ENCODE measurements at places on chromosomes 11 and 22.

DNA sequence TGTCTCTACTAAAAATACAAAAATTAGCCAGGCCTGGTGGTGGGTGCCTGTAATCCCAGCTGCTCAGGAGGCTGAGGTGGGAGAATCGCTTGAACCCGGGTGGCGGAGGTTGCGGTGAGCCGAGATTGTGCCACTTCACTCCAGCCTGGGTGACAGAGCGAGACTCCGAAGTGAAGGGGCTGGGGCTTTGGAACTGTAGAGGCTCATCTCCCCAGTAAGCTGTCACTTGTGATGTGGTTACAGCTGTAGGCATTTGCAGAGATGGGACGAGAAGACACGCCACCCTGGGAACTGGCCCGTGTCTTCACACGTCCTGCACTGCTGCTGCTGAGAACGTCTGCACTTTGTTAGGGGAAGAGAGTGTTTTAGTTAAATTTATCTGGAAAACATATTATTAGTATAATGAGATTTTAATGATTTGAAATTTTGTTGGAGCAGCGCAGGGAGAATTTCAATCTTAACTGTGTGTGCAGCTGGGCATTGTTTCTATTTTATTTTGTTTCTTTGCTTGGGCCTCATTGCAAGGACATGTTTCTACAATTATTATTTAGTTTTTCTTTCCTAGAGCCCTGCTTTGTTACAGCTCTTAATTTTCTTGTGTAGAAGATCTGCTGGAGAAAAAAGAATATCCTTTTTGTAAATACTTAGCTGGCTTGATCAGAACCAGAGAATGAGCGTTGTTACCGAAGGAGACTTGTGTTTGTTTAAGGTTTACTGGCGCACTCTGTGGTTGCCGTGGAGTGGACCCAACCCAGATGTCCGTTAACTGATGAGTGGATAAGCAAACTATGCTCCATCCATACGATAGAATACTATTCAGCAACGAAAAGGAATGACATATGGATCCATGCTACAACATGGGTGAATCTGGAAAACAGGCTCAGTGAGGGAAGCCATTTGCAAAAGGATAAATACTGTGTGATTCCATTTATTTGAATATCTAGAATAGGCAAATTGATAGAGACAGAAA, 18.4 kb downstream of the PARVB start:
- H3K27ac ChIP-seq = no peak overlapping the region
- no peaks in the 10 kb centered on the region for H3K27me3 ChIP-seq
- H3K4me1 ChIP-seq = no peaks in the 10 kb centered on the region
- DNase-seq = no peak

DNA sequence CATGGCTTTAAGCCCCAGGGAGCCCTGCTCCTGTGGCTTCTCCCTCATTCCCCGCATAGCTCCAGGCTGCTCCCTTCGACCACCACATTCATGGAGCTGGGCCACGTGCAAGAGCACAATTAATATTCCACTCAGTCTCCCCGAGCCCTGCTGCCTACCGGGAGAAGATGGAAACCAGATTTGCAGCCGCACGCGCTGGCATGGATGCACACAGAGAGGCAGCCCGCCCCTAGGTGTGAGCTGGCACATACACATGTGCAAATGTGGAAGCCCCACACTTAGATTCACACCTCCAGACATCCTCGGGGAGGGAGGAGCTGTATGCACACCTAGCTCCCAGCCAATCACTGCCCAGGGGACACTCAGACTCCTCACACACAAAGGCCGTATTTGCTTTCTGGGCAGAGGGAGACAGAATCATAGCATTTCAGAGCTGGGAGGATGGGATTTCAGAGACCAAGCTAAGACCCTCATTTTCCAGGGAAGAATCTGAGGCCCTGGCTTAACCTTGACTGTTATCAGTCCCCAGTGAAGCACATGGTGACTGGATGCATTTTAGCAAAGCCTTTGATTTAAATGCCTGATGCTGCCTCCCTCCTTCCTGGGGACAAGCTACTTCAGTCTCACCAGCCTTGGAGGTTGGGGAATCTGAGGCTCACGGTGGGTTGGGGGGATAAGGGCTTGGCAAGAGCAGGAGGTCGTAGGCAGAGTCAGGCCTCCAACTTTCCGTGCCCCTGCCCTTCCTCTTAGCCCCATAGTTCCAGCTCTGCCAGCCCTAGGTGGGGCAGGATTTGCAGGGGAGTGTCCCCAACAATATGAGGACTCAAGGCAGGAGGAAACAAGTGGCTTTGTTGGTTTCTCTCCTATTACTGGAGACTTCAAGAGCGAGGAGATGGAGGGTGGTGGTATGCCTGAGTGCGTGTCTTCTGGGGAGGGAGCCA, 5.3 kb upstream of the CREB3L1 start:
- no peak for DNase-seq
- no peak overlapping the region for H3K4me3 ChIP-seq
- no peaks in the 10 kb centered on the region for H3K27me3 ChIP-seq
- H3K4me1 ChIP-seq = no peaks in the 10 kb centered on the region
- H3K36me3 ChIP-seq = no peaks in the 10 kb centered on the region

DNA sequence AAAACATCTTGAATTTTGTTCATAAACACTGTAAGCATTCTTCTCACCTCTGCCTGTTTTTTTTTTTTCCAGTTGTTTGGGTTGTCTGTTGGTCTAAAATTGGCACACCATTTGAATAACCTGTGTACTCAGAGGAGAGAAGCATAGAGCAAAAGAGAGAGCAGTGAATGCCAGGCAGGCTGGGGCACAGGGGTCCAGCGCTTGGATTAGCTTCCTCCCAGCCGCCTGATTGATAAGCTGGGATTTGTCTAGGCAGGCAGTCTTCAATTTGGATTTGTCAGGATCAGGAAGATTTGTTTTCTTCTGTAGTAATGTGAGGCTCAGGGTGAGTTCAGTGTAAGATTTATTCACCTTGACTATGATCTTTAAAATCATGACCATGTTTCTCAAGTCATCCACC, 59.0 kb downstream of the ARL14EP start:
- no peaks in the 10 kb centered on the region for H3K4me1 ChIP-seq
- H3K4me3 ChIP-seq = no peak overlapping the region
- H3K27me3 ChIP-seq = no peaks in the 10 kb centered on the region
- H3K36me3 ChIP-seq = no peaks in the 10 kb centered on the region

DNA sequence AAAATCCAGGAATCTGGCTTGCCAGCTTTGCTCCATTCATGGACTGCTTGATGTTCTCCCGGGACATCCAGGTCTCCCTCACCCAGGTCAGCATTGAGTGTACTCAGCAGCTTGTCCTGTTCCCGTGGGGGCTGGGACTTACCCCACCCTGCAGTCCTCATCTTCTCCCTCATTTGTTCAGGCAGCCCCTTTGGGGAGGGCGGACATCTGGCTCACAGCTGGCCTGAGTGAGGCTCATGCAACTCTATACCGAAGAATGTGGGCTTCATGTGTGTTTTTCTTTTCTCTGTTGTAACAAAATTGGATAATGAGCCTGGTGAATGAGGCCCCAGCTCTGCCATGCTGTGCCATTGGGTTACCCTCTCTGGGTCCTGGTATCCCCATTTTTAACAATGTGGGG, 227.7 kb upstream of the TENM4 start:
- H3K4me1 ChIP-seq = no peaks in the 10 kb centered on the region
- H3K4me3 ChIP-seq = no peak overlapping the region
- no peaks in the 10 kb centered on the region for H3K27me3 ChIP-seq
- no peaks in the 10 kb centered on the region for H3K36me3 ChIP-seq

DNA sequence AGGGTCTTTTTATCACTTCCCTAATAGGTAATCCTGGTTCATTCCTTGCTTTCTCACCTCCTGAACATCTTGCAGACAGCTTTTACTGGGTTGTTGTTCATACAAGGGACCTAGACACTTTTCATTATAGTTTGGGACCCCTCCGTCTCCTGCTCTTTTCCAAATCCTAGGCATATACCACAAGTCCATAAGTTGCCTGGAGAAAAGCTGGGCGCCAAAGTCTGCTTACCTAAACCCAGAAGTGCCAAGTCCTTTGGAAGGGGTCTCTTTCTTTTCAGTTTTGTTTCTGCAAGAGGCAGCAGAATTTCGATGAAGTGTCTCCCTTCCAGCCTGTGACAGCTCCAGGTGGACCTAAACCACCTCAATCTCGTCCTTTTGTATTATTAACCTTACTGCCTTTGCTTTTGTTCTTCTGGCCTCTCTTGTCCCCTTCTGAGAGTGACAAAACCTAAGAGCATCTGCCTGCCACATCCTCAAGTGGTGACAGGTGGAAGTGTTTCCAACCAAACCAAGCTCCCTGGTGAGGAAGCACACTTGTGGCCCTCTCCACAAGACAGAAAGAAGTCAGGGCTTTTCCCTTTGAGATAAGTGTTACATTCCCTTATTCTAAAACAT, 19.5 kb upstream of the P2RY6 start:
- peaks cover 4% of the 10 kb centered on the region for H3K4me1 ChIP-seq
- H3K27me3 ChIP-seq = no peaks in the 10 kb centered on the region

DNA sequence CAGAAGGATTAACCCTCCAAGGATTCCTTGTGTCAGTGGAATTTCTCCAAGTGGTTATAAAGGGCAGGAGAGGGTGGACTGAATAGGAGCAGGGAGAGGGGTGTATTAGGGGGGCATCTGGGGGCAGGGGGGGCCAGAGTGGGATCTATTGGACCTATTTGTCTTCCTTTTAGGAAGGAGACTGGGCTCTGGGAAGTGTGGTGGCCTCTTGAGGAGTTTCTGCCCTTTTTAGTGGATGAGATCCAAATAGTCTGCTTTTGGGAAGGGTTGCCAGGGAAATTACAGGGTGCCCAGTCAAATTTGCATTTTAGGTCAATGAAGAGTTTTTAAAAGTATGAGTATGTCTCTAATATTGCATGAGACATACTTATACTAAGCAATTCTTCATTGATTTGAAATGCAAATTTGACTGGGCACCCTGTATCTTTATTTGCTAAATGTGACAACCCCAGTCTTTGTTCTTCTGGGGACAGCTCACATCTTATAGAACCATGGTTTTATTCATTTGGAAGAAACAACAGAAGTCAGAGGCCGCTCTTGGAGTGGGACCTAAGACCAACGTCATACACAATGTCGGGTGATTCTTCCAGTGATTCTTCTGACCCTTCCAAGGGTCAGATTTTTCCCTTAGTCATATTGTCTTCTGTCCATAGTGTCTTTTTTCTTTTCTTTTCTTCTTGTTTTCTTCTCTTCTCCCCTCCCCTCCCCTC, 429 bp upstream of the SLC22A6 start:
- no peak overlapping the region for H3K4me3 ChIP-seq
- no peaks in the 10 kb centered on the region for H3K4me1 ChIP-seq
- no peaks in the 10 kb centered on the region for H3K27me3 ChIP-seq
- no peak overlapping the region for H3K27ac ChIP-seq
- H3K36me3 ChIP-seq = no peaks in the 10 kb centered on the region

DNA sequence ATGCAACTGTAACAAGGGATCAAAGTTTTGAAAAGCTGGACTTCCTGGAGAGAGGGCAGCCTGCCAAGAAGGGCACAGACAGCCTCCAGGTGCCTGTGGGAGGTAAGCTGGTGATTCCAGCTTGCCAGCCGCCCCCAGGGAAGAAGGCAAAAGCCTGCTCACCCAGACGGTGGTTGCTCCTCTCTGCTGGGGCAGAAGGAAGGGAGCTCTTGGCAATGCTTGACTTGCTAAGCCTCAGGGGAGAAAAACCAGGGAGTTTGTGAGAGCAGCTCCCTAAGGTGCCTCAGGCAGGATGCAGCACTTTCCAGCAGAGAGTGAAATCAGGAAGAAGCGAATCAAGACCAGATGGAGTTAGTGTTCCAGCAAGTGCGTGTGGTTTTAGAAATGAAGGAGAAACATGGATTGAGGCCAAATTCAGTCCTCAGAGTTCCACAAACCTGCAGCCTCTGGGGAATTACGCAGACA, 553.6 kb downstream of the BUD13 start:
- H3K27me3 ChIP-seq = no peaks in the 10 kb centered on the region
- no peak for DNase-seq
- H3K4me3 ChIP-seq = no peak overlapping the region
- no peaks in the 10 kb centered on the region for H3K36me3 ChIP-seq
- H3K4me1 ChIP-seq = no peaks in the 10 kb centered on the region

DNA sequence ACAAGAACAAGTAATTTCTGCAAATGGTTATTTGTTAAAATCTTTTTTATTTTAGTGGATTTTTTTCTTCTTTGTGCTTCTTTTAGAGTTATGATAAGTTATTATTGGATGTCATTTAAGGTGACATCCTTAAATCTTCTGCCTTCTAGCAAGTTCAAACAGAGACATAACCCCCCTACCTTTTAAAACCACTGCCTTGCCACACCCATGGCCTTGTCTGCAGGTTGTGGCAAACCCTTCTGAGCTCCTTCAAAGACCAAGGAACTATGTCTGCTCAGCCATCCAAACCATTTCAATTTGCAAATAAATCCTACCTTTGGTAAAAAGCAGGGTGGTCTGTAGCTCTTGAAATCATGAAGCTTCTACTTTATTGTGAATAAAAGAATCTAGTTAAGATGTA, 241.6 kb downstream of the FAM76B start:
- no peaks in the 10 kb centered on the region for H3K36me3 ChIP-seq
- no peak overlapping the region for H3K27ac ChIP-seq
- H3K4me3 ChIP-seq = no peak overlapping the region
- no peak for DNase-seq
- H3K27me3 ChIP-seq = no peaks in the 10 kb centered on the region
- H3K4me1 ChIP-seq = no peaks in the 10 kb centered on the region

- H3K27ac ChIP-seq = no peak overlapping the region
- no peaks in the 10 kb centered on the region for H3K4me1 ChIP-seq
- no peak for DNase-seq
- H3K36me3 ChIP-seq = no peaks in the 10 kb centered on the region
- no peak overlapping the region for H3K4me3 ChIP-seq
Observed at GRCh38 chr22:49205483-49205800, 622.2 kb downstream of the BRD1 start.

GRCh38 chr22:42169055-42169469, 38.5 kb upstream of the CYP2D6 start:
- DNase-seq = peak; percentile 81
- H3K27ac ChIP-seq = no peak overlapping the region
- H3K4me1 ChIP-seq = no peaks in the 10 kb centered on the region
- no peak overlapping the region for H3K4me3 ChIP-seq

- H3K27ac ChIP-seq = no peak overlapping the region
- DNase-seq = no peak
- H3K27me3 ChIP-seq = no peaks in the 10 kb centered on the region
- H3K36me3 ChIP-seq = no peaks in the 10 kb centered on the region
- no peak overlapping the region for H3K4me3 ChIP-seq
- peaks cover 6% of the 10 kb centered on the region for H3K4me1 ChIP-seq
Observed at GRCh38 chr11:58027341-58027740, 3.4 kb upstream of the OR6Q1 start.

DNA sequence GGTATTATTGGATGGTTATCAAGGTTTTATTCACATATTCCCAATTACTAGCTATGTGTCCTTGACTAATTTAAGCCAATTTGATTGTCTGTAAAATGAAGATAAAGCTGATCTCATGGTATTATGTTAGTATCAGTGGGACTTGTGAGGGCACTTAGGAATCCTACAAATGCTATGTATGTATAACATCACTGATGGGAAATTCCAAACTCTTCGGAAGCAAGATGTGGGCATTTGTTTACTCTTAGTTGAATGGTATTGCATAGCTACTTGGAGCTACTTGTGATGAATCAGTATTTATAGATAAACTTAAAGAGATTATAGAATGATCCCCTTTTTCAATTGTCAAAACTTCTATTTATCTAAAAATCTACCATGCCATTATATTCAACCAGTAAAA, 239.9 kb downstream of the CNTN5 start:
- H3K36me3 ChIP-seq = no peaks in the 10 kb centered on the region
- no peaks in the 10 kb centered on the region for H3K27me3 ChIP-seq
- H3K4me3 ChIP-seq = no peak overlapping the region
- H3K4me1 ChIP-seq = no peaks in the 10 kb centered on the region
- no peak for DNase-seq
- no peak overlapping the region for H3K27ac ChIP-seq

GRCh38 chr11:16082095-16083055, 274.0 kb downstream of the SOX6 start:
- no peaks in the 10 kb centered on the region for H3K27me3 ChIP-seq
- H3K4me3 ChIP-seq = no peak overlapping the region
- DNase-seq = no peak
- no peak overlapping the region for H3K27ac ChIP-seq
- no peaks in the 10 kb centered on the region for H3K36me3 ChIP-seq

Data from tibial nerve (tissue), 4 donors.